Fibroblast of skin of left biceps (primary cell): ENCODE measurements at places on chromosomes 6 and 20.
A peak's percentile ranks its signal among the peaks of the same experiment; 100 is the strongest.

DNA sequence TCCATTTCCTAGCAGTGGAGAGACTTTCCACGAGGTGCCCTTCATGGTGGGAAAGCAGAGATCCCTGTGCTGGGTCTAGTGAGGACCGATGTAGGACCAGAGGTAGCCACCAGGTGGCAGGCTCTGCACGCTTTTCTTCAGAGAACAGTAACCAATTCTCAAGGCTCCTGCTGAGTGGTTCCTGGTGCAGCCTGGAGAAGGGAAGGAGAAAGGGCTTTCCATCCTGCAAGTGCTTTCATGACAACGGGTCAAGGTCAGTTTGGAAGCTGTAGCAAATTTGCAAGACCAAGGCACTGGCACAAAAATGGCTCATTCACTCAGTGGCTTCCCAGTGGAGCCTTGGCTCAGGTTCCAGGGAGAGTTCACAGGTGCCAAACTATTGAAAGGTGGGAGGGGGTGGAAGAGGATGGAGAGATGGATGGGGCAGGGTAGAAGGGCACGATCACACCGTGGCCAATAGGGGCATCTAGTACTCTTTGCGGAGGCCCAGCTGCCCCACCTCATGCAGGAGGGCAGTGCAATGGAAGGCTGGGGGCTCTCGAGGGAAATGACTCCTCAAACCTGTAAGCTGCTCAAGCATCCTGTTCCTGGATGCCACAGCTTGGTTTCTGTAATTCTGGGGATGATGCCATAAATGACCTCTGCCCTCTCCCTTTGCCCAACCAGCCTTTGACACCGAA lies 25.5 kb upstream of the KCNK16 start:
- DNase-seq, result peak; percentile 15

DNA sequence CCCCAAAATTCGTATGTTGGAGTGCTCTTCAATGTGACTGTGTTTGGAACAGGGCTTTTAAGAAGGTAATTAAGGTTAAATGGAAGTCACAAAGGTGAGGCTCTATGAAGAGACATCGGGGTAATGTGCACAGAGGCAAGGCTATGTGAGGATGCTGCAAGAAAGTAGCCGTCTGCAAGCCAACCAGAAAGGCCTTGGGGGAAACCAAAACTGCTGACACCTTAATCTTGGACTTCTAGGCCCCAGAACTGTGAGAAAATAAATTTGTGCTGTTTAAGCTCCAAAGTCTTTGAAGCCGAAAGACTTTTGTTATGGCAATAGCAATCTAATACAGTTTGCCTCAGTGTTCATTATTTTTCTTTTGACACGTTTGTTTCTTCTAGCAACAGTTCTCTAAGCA lies 2.4 kb upstream of the IRAK1BP1 start:
- DNase-seq, result no peak

- no peak for DNase-seq
These were observed 23.0 kb upstream of the IYD start for GRCh38 chr6:150345781-150346180.

DNA sequence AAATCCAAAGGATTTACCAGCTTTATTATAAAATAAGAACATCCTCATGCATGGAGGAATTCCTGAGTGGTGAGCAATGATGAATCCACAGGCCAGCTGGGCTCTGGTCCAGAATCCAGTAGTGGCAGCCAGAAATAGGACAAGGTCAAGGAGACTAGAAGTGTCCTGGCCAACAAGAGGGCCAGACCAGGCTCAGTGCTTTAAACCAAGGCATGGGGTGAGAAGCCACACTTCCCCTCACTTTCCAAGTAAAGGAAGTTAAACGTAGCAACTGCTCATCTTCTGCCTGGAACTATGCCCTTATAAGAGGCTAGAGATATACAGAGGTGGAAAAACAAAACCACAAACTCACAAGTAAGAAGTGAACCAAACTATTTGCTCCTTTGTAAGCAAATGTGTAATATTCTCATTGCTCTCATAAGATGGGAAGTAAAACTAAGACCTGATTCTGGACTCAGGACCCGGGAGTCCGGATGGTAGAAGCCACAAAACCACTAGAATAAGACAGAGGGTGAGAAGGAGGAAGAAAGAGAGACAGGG lies 253.2 kb downstream of the UST start:
- DNase-seq, result peak; percentile 52

DNA sequence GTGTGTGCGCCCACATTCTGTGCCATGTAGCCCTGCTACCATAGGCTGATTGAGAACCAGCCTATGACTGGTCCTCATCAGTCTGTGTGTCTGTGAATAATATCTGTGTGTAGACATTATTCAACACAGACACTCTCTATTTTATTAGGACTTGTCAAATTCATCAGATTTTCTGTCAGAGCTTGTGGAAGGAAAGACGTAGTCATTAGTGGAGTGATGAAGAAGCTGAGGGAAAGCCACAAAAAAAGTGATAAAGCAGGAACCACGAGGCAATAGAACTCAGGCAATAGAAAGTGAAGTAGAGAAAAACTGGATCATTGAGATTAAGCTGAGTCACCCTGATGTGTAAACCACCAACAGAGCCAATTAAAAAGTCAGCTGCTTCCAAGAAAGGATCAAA lies 122.2 kb upstream of the MARCKS start:
- DNase-seq, result no peak

GRCh38 chr6:37537548-37537947 lies 37.9 kb upstream of the CCDC167 start:
- DNase-seq, result no peak

DNA sequence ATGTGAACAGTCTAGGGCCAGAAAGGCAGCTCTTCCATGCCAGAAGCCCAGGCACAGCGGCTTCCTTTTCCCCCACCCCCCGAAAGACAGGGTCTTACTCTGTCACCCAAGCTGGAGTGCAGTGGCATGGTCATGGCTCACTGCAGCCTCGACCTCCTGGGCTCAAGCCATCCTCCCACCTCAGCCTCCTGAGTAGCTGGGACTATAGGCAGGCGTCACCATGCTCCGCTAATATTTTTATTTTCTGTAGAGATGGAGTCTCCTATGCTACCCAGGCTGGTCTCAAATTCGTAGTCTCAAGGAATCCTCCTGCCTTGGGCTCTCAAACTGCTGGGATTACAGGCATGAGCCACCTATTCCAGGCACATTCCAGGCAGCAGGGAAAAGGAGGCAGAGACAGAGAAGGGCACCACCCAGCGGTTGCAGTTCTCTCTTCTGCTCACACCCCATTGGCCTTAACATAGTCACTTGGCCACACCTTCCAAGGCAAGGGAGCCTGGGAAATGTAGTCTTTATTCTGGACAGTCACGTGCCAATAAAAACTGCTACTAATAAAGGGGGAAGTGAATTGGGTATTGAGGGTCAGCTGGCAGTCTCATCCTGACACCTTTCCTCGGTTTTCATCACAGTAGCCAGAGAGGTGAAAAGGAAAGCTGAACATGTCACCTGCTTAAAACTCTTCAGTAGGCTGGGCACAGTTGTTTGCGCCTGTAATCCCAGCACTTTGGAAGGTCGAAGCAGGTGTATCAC lies 205.9 kb downstream of the ZMYND8 start:
- peak; percentile 45 for DNase-seq

DNA sequence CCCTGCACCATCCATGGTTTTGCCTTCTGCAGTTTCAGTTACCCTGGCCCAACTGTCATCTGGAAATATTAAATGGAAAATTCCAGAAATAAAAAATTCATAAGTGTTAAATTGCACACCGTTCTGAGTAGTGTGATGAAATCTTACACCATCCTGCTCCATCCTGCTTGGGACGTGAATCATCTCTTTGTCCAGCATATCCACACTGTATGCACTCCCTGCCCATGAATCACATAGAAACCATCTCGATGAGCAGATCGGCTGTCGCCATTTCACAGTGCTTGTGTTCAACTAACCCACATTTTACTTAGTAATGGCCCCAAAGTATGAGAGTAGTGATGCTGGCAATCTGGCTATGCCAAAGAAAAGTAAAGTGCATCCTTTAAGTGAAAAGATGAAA lies 105.9 kb upstream of the ID4 start:
- peak; percentile 86 for DNase-seq

GRCh38 chr20:23419995-23420901 lies 1.0 kb downstream of the NAPB start:
- DNase-seq, result peak; percentile 26

GRCh38 chr6:60695232-60695631 lies 1590.8 kb downstream of the KHDRBS2 start:
- no peak for DNase-seq

DNA sequence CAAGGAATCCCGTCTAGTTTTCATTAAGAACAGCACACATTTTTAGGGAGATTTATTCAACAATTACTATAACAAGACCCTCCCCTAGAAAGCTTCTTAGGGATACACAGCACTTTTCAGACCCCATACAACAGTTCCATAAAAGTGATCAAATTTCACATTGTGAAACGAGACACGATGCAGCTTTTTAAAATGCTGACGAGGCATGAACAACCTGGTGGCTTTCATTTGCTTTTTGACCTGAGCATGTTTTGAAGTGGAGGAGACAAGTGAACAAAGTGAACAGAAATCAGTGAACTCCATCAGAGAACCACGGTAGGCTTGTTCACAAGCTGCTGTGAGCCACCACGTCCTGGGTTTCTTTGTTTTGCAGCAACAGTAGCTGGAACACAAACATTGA lies 112.2 kb downstream of the PCSK2 start:
- no peak for DNase-seq

DNA sequence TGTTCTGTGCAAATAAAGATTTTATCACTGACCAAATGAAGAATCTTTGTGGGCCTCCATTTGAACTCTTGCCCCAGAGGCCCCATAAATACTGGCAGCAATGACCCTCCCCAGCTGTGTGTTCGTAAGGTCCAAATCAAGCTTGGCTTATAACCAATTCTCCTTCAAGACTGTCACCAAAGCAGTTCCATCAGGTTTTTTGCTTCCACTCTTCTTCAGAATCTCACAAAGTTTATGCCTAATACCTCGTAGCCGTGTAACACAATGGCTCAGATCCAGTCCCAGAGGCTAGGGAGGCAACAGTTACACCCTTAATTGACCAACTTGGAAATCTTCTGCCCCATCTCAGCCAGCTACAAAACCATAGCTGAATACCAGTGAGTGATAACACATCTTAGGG lies 120.5 kb downstream of the HIVEP2 start:
- no peak for DNase-seq

- DNase-seq, result no peak
These were observed 8.7 kb upstream of the CCN5 start for GRCh38 chr20:44706301-44707017.
